Suprapubic skin (tissue), 4 donors: ENCODE measurements at places on chromosomes 6 and 20. TPM values are rescaled to one million over a fixed set of nuclear protein-coding genes. Genes with fewer than 3 reads are reported as not detected.
A peak's percentile ranks its signal among the peaks of the same experiment; 100 is the strongest.

NOX3 gene
- not detected for total RNA-seq

POM121L2 gene
- total RNA-seq, result not detected

MAP1LC3A gene
- total RNA-seq, result 111 TPM

DNA sequence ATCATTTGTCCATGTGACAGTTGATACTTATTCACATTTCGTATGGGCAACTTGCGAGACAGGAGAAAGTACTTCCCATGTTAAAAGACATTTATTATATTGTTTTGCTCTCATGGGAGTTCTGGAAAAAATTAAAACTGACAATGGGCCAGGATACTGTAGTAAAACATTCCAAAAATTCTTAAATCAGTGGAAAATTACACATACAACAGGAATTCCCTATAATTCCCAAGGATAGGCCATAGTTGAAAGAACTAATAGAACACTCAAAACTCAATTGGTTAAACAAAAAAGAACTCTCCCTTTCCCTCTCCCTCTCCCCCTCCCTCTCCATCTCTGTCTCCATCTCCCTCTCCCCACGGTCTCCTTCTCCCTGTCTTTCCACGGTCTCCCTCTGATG, 19.4 kb upstream of the EIF2S2 start:
- H3K36me3 ChIP-seq, result no peaks in the 10 kb centered on the region
- peaks cover 4% of the 10 kb centered on the region for H3K4me1 ChIP-seq

- DNase-seq, result no peak
- no peaks in the 10 kb centered on the region for H3K4me1 ChIP-seq
- H3K36me3 ChIP-seq, result no peaks in the 10 kb centered on the region
- no peak overlapping the region for H3K4me3 ChIP-seq
- no peaks in the 10 kb centered on the region for H3K27me3 ChIP-seq
Measured at GRCh38 chr6:63188828-63189227, 22.4 kb upstream of the FKBP1C start.

DNA sequence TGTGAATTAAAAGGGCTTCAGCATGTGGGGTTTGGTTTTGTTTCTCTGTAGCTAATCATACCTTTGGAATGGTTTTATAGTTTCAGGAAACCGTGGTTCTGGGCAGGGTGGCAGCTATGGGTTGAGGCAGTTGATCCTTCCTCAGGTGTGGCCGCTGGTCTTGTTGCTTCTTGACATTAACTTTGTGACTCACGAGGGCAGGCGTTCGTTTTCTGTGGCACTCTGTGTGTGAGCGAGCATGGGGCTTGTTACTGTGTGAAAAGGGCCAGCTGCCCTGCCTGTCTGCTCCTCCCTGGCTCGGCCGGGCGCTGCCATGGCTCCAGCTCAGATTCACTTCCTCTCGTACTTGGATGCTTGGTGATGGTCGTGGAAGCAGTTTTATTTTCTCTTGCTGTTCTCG, 16.2 kb downstream of the DNAJC5 start:
- no peaks in the 10 kb centered on the region for H3K36me3 ChIP-seq
- H3K27ac ChIP-seq, result peak overlapping the region; percentile 28
- no peak for DNase-seq
- H3K27me3 ChIP-seq, result no peaks in the 10 kb centered on the region
- H3K4me3 ChIP-seq, result no peak overlapping the region

GRCh38 chr20:24381886-24382285, 87.5 kb upstream of the SYNDIG1 start:
- no peaks in the 10 kb centered on the region for H3K36me3 ChIP-seq
- no peak overlapping the region for H3K27ac ChIP-seq
- H3K4me3 ChIP-seq, result no peak overlapping the region
- no peaks in the 10 kb centered on the region for H3K4me1 ChIP-seq

DNA sequence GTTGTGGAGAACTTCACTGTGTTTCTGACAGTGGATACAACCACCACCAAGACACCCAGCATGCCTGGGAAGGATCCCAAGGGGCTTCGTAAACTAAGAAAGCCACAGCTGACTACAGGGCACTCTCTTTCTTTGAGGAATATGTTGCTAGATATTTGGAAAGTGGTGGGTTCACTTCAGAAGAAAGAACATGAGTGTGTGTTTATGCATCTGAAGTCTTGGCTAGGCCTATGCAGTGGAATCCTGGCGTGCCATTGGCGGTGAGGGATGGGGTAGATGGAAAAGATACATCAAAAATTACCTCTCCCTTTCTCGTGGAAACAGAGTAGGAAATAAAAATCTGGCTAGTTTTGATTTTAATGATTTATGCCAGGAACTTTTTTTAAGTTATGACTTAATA, 187.7 kb downstream of the PDE7B start:
- H3K27ac ChIP-seq, result no peak overlapping the region
- DNase-seq, result no peak
- H3K4me1 ChIP-seq, result peaks cover 21% of the 10 kb centered on the region

DNA sequence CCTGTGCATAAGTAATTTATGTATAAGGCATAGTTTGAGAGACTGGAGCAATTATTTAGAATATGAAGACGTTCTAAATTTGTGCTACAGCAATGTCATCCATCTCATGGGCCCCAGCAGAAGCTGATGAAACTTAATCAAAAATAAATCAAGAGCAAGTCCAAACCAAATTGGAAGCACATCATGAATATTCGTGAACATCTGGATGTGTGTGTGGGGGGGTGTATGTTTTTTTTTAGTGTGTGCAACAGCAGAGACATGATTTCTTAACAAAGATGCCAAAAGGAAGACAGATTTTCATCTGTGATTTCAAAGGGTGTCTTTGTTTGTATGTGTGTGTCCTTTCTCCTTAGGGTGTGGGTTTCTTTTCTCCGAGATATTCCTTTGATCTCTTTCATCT, 58.9 kb downstream of the SASH1 start:
- no peak overlapping the region for H3K27ac ChIP-seq
- no peaks in the 10 kb centered on the region for H3K27me3 ChIP-seq
- H3K4me3 ChIP-seq, result no peak overlapping the region
- H3K4me1 ChIP-seq, result peaks cover 38% of the 10 kb centered on the region

DNA sequence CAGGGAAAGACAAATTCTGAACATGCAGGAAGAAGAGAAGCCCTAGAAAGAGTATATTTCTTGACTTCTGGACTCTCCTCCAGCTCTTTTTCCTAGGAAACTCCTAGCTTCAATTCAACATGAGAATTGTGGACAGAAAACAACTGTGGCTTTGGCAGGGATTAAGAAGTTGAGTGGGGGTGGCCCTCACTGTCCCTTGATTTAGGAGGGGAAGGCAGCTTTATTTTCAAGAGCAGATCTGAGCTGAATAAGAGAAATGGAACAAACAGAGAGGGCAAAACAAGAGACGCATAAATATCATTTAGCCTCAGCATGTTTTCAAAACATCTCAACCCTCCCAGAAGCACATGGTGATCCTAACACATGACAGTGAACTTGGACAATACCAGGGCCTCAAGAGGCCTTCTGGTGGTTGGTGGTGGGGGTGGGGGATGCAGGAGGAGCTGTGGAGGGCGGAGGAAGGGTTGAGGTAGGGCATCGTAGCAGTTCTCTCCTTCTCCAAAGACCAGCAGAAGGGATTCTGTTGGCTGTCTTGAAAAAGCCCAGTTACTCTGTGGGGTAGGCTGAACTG, 21.1 kb upstream of the TAGAP start:
- H3K4me3 ChIP-seq, result no peak overlapping the region
- H3K27ac ChIP-seq, result no peak overlapping the region
- H3K27me3 ChIP-seq, result peaks cover 15% of the 10 kb centered on the region
- H3K4me1 ChIP-seq, result peaks cover 4% of the 10 kb centered on the region
